ENCODE measurements at places on chromosomes 7 and 10.

DNA sequence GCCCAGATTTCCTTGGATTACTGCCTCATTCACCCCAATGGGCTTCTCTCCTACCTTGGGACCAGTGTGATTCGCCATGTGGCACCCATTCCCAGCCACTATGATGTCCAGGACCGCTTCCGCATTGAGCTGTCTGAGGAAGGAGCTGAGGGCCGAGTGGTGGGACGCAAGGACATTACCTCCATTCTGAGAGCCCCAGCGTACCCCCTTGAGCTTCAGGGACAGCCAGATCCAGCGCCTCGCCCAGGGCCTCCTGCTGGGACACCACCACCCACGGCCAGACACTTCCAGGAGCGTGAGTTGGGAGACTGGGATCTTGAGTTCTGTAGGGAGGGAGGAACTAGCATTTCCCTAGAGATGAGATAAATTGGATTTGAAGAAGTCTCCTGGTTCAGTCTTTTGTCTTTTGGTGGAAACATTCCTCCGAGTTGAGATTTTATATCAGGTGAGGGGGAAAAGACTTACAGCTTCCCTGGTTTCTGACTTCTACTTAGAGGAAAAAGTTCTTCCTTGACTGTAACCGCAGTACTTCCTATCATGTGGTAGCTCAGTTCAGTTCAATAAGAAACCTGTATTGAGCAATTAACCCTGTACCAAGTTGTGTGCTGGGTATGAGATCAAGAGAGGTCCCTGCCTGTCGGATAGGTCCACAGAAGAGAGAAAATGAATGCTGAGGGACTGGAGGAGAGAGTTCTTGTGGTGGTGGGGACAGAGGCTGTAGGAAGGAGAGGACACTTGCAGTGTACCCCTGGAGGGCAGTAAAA, 1.3 kb downstream of the MOSPD3 start:
- DNase-seq = no peak

DNA sequence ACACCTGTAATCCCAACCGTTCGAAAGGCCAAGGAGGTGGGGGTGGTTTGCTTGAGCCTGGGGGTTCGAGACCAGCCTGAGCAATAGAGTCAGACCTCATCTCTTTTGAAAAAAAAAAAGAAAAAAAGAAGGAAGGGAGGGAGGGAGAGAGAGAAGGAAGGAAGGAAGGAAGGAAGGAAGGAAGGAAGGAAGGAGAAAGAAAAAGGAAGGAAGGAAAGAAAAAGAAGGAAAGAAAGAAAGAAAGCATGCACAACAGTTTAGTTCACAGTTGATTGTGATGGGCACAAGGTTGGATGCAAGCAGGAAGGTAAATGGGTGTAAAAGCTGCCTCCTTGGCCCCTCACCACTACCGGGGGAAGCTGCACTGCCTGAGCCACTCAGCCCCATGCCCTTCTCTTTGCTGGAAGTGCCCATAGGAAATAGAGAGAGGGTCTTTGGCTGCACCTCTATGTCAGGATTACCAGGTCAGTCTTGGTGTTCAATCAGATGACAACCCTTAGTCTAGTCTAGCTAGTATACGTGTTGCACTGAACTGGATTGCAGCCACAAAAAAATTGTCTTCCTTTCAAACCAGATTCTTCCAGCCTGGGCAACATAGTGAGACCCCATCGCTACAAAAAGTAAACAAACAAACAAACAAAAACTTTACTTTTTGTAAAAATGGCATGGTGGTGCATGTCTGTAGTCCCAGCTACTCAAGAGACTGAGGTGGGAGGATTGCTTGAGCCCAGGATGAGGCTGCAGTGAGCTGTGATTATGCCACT, 20.0 kb downstream of the MAP3K8 start:
- no peak for DNase-seq

DNA sequence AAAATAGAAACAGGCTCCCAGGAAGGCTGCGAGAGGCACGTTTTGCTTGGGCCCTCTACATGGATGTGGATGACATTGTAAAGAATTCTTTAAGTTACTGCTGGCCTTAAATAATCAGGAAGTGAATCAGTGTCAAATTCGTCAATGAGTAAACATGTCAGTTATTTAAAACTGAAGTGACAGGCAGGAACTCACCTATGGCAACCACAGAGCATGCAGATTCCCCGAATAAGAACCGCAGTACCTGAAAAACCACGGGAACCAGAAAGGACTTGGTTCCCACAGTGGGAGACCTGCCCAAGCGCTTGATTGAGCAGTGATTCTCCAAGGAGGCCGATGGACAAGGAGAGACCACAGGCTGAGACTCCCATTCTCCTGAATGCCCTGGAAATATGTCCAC, 351.2 kb upstream of the AKR1E2 start:
- DNase-seq = no peak

DNA sequence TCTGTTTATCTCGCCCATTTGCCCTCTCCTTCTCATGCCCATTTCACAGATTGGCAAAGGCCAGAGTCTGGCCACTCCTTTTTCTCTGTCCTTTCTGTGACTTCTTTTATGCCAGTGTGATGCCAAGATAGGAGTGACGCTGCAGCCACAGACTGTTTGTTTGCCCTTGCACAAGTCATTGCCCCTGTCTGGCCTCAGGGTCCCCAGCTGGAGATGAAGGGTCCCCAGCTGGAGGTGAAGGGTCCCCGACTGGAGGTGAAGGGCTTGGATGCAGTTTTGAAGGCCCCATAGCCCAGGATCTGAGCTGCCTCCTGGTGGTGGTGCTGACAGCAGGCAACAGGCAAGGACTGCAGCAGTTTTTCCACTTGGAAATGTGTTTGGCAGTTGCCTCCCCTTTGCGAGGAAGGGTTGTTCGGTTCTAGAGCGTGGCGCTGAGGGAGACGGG, 50.8 kb upstream of the SLC29A3 start:
- no peak for DNase-seq

DNA sequence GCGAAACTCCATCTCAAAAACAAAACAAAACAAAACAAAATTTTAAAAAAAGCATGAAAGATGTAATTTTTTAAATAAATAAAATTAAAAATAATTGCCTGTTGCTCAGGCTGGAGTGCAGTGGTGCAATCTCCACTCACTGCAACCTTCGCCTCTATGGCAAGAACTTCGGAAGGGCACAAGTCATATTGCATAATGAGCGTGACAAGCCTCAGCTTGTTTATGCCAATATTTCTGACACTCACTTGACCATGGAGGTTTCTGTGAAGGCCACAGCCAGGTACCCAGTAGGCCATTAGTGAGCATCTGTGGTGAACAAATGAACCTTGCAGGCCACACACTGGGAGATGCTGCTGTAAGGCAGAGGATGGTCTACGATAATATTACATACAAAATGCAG, 106.1 kb upstream of the KMT2C start:
- DNase-seq = no peak

DNA sequence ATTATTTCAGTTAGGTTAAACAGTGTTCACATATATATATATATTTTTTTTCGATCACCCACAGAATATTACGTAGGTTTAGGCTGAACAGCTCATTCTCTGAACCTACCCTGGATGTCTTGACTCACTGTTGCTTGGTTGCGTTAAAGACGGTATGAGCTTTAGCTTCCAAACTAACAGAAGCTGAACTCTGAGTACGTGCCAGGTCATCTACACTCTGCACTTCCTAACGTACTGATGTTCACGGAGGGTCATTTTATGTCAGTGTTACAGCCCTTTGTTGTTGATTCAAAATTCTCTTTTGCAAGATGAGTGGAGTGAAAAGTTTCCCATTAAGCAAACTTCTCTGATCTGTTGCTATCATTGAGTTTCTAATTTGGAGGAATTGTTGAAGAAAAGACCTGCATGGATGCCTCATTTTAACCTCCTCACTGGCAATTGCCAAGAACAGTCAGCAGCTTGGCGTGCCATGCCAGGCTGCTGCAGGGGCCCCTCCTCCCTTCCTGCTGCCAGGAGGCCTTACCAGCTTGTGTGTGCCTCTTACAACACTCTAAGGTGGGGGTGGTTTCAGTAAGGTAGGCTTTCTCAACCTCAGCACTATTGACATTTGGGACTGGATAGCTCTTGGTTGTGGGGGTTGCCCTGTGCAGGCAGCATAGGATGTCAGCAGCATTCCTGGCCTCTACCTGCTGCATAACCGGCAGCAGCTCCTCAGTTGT, 44.3 kb downstream of the INSYN2A start:
- DNase-seq = no peak

GRCh38 chr7:105454095-105454747, 65.5 kb upstream of the SRPK2 start:
- no peak for DNase-seq

DNA sequence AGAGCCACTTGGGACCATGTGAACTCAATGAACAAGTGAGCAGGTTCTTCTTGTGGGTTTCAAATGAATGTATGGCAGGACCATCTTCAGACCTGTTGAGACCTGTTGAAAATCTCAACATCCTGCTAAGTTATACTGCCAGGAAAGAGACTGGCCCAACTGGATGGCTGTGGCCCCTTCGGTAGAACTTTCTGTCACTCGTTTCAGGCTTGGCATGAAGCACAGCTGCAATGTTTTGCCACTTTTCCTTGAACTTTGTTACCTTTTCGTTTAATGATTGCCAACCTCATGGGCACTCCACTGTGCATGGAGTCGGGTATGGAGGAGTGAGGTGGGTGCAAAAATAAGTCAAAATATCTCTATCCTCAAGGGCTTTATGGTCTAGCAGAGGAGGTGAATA, 36.7 kb upstream of the SLC35B4 start:
- no peak for DNase-seq

- DNase-seq = no peak
Measured at GRCh38 chr10:1516492-1517165, 220.7 kb downstream of the ADARB2 start.

DNA sequence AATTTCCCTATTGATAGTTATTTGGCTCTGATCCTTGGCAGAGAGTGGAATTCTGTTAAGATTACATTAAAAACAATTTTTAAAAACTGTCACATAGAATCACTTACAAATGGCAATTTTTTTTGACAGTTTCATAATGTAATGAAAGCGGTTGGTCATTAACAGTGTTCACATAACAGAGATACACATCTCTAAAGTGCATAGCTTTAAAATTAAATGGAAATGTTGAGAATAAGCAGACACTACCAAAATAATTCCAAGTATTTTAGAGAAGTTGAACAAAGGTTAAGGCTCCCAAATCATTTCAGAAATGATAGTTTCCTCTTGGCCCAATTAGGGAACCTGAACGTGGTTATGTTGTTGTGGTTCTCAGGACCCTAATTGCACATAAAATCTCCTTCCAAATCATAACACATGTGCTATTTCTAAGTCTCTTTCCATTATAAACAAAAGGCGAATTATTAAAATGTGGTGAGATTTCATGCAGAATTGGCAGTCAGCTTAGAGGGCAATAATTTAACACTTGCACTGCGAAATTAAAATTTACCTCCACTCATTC, 528.9 kb upstream of the FZD8 start:
- DNase-seq = no peak

DNA sequence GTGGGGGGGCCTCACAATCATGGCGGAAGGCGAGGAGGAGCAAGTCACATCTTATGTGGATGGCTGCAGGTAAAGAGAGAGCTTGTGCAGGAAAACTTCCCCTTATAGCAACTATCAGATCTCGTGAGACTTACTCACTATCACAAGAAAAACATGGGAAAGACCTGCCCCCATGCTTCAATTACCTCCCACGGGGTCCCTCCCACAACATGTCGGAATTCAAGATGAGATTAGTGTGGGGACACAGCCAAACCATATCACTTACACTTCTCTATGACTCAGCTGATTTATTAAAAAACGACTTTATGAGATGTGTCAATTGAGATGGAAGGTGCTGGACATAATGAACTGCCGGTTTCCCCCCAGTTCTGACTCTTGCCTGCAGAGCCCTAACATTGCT, 23.8 kb upstream of the CHN2 start:
- no peak for DNase-seq

- no peak for DNase-seq
Measured at GRCh38 chr7:7564323-7564780, 2.3 kb upstream of the MIOS start.

DNA sequence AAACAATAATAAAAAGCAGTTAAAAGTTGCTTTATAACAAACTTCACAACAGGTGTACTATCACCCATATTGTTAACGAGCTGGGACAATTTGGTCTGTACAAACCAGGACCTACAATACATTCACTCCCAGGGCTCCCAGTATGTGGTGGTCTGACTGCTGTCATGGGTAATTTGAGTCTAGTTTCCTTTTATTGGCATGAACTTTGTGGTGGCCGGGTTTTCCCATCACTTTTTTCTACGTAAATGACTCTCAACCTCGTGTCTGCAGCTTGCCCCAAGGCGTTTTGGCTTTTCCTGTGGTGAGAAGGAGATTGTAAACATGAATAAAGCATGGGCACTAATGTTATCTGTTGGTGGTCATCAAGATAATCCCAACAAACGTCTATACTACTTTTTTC, 118.7 kb upstream of the CDK6 start:
- DNase-seq = no peak

DNA sequence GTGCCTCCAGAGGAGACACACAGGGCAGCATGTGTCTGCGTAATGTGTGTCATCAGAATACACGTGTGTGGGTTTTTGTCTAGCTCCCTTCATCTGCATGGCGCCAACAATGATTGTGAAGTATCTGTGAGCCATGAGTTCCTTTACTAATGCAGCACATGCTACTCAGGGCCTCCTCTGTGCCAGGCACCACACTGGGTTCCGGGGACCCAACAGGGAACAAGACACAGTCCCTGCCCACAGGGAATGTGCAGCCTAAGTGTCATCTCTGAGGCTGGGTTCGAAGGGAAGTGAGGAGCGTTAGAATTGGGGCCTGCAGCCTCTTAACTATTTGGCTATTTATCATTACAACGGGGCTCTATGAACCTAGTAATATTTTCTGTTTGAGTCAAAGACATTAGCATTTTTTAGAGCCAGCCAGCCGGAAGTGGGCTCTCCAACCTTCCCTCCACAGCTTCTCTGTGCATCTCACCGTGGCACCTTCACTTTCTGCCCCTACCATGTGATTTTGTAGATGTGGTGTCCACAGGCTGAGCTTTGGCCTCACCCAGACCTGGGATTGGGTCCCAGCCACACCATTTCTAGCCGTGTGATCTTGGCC, 43.9 kb upstream of the SRGN start:
- DNase-seq = no peak

DNA sequence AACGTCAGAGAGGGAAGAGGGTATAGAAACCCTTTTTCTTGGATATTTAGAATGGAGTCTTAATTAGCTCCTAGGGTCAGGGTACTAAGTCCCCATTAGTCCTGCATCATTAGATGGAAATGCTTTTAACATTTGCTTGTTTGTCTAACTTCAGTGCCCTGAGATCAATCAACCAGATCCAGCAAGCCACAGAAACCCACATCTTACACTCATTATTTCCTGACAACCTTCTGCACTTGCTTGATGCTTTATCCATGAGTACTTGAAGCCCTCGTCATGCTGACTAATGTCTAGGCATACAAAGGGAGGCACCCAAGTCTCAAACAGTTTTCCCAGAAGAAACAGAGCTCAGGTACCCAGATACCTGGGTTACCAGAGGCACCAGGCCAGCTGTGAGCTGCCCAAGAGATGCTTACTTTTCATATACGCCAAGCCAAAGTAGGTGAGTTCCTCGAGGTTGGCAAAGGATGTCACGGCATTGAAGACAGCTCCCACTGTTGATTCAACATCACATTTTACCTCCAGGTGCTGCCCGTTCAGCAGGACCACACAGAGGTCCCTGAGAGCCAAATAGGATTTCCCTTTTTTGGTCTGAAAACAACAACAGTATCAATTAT, 42.7 kb downstream of the FRMPD2 start:
- DNase-seq = peak; percentile 27
